ENCODE measurements at places on chromosomes 7 and 10.
A peak's percentile ranks its signal among the peaks of the same experiment; 100 is the strongest.

GRCh38 chr7:114925434-114925833 is 3.5 kb downstream of the MDFIC start:
- DNase-seq, result no peak

- no peak for DNase-seq
These were observed 42.2 kb downstream of the ACSM6 start for GRCh38 chr10:95236068-95236903.

GRCh38 chr10:29120216-29120615 is 168.7 kb upstream of the LYZL1 start:
- no peak for DNase-seq

DNA sequence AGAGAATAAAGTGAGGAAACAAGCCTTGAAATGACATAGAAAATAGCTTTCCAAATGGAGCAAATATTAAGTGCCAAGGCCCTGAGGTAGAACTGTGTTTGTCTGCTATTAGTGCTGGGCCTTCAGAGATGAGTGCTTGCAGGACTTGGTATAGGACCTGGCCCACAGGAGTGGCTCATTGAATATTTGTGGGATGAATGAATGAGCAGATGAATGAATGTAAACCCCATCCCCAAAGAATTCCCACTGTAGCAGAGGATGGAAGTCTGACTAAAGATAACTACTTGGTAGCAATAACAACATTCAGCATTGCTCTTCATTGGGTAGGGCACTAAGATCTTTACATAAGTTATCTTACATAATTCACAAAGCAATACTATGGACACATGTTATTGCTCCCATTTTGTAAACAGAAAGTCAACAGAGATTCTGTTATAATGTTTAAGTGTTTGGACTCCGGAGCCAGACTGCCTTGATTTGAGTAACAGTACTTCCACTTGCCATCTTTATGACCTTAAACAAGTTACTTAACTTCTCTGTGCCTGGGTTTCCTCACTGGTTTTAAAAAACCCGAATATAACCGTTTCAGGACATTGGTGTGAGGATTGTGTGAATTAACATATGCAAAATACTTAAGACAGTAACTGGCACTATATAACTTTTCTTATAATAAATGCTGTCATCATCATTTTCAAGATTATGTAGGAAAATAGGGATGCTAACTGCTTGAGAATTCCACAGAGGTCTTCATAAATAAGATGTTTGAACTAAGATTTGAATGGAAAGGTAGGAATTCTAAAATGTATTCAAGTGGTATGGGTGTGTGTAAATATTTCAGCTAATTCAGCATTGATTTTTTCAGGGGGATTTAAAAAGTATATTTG is 141.9 kb downstream of the PRKG1 start:
- DNase-seq, result peak; percentile 8

- DNase-seq, result no peak
These were observed 456 bp upstream of the ACHE start for GRCh38 chr7:100895956-100896731.

GRCh38 chr7:91609525-91609924 is 271.0 kb downstream of the MTERF1 start:
- no peak for DNase-seq

DNA sequence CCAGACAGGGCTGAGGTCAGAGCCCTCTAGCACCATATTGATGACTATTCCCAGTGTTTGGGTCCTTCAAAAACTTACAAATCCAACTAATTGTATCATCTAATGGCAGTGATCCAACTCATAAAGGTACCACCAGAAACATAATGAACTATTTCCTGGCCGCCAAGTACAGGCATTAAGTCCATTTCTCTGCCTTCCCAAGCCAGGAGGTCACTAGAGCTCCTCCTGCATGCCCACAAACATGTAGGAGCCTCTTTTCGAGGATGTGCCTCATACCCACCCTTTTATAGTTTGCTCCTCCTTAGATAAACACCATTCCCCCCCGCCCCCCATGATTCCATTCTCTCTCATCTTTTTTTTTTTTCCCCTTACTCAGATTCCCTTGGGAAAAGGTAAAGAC is 91.3 kb downstream of the CHN2 start:
- DNase-seq, result no peak

DNA sequence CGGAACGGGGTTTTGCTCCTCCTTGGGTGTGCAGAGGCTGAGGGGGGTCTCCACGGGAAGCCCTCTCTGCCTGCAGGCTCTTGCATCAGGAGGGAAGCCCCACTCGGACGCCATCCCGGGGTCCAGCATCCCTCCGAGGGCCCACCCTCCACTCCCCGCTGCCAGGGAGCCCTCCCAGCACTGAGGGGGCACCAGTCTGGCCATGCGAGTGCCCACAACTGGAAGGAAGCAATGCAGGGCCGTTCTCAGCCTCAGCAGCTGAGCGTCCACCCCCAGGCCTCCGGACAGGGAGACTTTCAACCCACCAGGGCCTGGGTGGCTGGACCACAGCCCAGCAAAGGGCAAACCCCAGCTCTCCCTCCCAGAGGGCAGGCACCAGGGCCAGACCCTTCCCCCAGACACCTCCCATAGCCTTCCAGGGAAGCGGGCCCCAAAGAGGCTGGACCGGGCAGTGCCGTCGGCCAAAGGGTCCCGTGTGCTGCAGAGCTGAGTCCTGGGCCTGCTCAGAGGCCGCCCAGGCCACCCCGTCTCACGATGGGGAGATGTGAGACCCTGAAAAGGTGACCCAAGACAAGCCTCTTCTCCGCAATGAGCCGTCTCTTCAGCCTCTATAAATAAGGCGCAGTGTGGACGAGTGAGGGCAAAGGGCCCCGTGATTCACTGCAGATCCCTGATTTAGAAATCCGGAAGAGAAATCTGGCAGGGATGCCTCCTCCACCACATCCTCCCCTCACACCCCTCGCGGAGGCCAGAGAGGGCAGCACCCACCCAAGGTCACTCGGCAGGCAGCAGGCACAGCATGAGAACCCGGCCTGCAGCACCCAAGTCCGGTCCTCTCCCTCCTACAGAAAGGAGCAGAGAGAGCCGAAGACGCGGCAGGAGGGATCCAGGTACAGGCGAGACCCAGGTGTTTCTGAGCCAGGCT is 81.9 kb upstream of the DNAAF5 start:
- no peak for DNase-seq

GRCh38 chr10:78685466-78686103 is 383.2 kb upstream of the ZMIZ1 start:
- DNase-seq, result peak; percentile 54

- no peak for DNase-seq
These were observed 8.9 kb downstream of the CALY start for GRCh38 chr10:133327651-133328357.
